ENCODE measurements at places on chromosomes 5 and 9.

- DNase-seq: no peak
These were observed 149.4 kb downstream of the CWC27 start for GRCh38 chr5:64918083-64918482.

GRCh38 chr5:138918686-138919085 is 43.6 kb upstream of the LRRTM2 start:
- no peak for DNase-seq

DNA sequence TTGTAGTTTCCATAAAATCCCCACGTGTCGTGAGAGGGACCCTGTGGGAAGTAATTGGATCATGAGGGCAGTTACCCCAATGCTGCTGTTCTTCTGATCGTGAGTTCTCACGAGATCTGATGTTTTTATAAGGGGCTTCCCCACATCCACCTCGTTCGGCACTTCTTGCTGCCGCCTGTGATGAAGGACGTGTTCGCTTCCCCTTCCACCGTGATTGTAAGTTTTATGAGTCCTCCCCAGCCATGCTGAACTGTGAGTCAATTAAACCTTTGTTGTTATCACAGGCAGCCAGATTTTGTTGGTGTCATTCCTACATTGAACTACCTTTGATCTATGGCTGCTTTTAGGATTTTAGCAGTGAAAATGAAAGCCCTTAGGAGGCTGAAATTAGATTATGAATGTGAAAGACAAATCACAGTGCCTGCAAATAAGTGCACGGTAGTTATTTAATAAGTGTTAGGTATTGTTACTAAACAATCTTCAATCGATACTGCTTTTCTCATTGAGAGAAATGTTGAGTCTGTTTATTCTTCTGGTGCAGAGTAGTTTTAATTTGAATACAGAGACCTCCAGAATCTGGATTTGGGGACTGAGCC is 68.0 kb upstream of the C6 start:
- no peak for DNase-seq

GRCh38 chr5:80093796-80094195 is 58.6 kb downstream of the THBS4 start:
- DNase-seq: no peak

- no peak for DNase-seq
These were observed 32.8 kb downstream of the GOLGA1 start for GRCh38 chr9:124908098-124908497.

GRCh38 chr5:41071975-41072374 is 833 bp upstream of the MROH2B start:
- no peak for DNase-seq

DNA sequence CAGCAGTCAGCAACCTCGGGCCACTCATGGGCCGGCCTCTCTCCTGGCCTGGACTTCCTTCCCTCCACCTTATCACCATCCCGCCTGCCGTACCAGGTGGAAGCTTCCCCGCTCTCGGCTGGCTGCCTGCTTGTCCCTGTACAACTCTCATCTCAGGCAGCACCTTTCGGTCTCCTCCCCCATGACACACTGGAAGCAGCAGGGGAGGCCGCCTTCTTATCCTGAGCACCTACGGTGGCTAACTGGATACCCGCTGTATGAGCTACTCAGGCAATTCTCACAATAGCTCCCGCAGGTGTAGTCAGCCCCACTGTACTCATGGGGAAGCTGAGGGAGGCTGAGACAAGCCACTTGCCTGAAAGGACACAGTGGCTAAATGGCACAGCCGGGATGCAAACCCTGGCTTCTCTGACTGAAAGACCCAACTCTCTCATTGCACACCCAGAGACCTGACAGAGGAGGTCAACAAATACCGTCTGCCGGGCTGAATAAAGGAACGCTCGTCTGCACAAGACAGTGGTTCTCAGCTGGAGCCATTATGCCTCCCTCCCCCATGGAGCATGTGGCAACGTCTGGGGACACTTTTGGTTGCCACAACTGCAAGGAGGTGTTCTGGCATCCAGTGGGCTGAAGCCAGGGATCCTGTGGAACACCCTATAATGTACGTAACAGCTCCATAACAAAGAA is 9.6 kb downstream of the STK10 start:
- DNase-seq: no peak

GRCh38 chr5:67879620-67880510 is 335.7 kb upstream of the PIK3R1 start:
- no peak for DNase-seq

DNA sequence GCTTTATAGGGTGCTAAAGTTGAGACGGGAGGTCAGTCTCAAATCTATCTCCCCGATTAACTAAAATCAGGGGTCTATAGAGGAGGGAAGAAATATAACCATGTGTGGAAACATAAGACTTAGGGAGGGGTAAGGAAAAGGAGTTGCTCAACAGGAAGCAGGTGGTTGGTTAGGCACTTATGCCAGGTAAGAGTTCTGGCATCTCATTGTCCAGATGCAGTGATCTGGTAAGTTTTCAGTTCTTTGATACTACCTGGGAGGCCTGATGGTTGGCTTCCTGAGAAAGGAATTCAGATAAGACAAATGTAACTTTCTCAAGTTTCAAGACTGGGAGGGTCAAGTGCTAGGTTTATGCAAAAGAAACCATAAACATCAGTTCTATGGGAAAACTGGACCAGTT is 47.7 kb downstream of the CERT1 start:
- no peak for DNase-seq

- DNase-seq: peak; percentile 17
These were observed 647 bp downstream of the SMARCA2 start for GRCh38 chr9:2015581-2016407.

DNA sequence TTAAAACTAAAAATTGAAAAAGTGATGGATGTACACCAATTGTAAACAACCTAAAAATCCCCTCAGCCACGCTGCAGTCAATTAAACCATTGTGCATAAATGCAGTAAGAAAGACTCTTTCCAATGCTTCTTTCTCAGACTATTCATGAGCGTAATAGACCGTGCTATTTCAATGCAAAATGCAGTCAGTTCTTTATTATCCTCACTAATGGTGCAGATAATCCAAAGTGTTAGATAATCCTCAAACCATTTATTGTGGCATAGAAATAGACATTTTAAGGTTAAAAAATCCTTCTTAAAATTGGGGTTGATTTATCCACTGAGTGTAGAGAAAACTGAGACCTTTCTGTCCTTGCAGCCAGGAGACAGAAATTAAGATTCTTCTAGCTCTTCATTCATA is 1862.8 kb downstream of the EFNA5 start:
- no peak for DNase-seq

GRCh38 chr5:139246394-139246793 is 47.1 kb upstream of the MATR3 start:
- peak; percentile 14 for DNase-seq

DNA sequence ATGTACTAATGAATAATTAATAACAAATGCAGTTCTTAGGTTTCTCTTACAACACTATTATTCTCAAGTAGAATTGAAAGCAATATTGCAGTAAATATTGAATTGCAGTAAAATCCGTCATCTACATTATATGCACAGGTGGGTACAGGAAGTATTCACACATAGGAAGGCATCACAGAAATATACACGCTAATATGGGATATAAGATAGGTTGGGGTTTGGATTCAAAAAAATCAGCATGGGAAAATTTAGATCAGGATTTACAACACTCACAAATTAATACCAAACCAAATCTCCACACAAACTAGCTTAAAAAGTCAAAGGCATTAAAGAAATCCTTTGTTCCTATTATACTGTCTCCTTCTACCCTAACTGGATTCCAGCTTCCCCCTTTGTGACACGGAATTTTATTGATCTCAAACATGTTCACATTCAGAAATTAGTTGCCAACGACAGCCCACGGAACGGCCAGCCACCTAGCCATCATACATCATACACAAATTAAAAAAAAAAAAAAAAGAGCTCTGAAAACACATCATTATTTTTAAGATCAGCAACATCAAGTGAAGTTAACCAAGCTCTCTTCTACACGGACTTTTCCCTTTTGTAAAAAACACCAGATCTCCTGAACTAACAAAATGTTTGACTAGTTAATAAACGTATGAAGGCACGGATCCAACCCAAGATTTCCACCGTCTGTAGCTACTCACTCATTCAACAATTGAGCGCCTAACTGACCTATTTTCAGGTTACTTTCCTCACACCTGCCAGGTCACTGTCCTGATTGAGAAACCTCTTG is 2.2 kb downstream of the NR6A1 start:
- no peak for DNase-seq

- no peak for DNase-seq
These were observed 173.5 kb downstream of the C5orf15 start for GRCh38 chr5:133794771-133795415.

- no peak for DNase-seq
These were observed 34.1 kb upstream of the PLIN2 start for GRCh38 chr9:19161257-19162025.

GRCh38 chr5:111584651-111585050 is 72.3 kb upstream of the STARD4 start:
- DNase-seq: no peak

GRCh38 chr9:16715404-16715803 is 155.1 kb downstream of the BNC2 start:
- DNase-seq: no peak

GRCh38 chr9:96430377-96430776 is 12.2 kb upstream of the ZNF367 start:
- no peak for DNase-seq

- no peak for DNase-seq
These were observed 89.2 kb downstream of the PPIC start for GRCh38 chr5:122947372-122947771.

DNA sequence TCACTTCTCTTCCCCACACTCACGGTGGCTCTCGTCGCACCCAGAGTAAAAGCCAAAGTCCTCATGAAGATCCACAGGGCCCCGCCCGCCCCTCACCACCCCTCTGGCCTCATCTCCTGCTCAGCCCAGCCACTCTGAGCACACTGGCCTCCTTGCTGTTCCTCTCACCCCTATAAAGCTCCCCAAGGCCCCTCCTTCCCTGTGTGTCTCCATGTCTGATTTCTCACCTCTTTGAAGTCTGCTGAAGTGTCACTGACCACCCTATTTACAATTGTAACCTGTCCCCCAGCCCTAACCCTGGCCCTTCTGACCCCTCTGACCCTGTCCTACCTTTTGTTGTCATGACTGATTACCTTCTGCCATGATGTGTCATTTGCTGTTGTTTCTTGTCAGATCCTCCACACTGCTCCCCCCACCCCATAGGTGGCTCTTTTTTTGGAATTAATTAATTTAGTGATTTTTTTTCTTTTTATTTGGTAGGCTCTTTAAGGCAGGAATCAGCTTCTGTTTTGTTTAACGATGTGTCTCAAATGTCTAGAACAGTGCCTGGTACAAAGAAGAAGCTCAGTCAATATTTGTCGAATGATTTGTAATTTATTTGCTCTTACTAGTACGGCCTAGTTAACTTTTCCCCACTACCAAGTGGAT is 90.2 kb downstream of the IQGAP2 start:
- DNase-seq: no peak

DNA sequence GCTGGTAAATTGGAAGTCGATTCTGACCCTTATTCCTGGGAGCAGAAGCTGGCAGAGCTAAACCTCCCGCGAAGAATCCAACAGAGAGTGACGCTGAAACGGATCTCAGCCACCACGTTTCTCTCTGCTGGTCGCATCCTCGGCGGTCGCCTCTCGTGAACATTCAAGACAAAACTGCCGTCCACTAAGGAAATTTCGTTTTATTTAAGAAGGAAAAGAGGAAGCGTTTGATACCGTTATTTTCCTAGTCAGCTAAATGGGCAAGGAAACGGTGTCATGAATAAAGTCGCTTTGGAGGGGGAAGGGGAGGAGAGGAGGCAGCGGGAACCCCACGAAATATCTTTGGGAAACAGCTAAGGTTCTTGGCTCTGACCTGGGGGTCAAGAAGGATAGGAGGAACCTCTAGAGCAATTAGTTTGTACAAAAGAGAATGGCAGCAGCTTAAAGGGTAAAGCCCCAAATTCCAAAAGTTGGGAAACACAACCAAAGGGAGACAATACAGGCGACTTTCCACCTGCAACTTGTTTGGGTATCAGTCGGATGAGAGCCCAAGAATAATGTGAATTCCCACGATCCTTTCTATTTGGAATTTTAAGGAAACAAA is 1.9 kb downstream of the FOXB2 start:
- no peak for DNase-seq

GRCh38 chr5:133985540-133986180 is 17.2 kb upstream of the C5orf15 start:
- DNase-seq: no peak

DNA sequence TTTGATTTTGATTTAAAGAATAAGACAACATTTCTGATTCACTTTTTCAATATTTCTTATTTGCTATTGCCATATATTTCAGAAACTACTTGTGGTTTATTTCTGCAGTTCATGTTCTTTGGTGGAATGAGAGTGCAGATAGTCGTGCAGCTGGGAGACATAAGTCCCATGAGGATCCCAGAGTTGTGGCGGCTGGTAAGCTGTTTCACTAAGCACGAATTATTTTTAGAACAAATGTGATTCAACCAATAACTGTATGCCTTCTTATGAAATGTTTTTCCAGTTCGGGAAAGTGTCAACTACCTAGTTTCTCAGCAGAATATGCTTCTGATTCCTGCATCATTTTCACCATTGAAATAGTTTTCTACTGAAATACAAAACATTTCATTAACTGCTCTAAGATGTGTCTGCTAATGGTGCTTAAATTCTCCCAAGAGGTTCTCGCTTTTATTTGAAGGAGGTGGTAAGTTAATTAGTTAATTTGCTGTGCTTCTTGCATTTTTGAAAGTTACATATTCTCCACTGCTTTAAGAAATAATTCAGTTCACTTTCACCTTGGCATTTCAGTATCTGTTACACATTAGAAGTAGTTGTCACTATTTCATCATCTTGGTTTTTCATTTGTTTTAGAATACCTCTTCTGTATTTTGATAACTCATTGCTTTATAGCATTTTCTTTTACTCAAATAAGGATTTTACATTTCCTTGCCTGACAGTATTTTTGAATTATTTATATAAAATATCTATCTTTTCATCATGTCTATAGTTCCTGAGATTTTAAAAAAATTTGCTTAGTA is 9.0 kb downstream of the NIPSNAP3B start:
- DNase-seq: no peak

Data from stimulated activated CD4-positive, alpha-beta T cell treated with anti-CD3 and anti-CD28 coated beads, TNF-alpha, amount 100 ng/mL, for 4 hours (primary cell).